GM18507 (cell line): ENCODE measurements at places on chromosomes 7 and 10.
A peak's percentile ranks its signal among the peaks of the same experiment; 100 is the strongest.

DNA sequence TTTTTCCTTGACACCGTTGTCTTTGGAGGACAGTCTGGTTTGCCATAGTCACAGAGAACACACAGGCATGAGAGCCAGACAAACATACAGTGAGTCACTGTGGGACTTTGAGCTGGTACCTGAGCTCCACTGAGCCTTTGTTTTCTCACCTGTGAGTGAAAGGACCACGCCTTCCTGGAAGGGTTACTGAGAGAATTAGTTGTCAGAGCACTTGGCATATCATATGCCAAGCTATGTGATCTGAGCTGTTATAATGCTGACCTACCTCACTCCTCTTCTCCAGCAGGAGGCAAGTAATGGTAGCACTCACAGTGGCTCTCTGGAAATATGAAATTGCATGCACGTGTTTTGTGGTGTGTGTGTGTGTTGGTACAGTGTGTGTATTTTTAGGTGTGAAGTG is 59.7 kb downstream of the CXCL12 start:
- DNase-seq: no peak

- no peak for DNase-seq
Measured at GRCh38 chr7:28272461-28272877, 91.9 kb upstream of the JAZF1 start.

GRCh38 chr10:97196223-97197029 is 10.7 kb upstream of the SLIT1 start:
- peak; percentile 49 for DNase-seq

DNA sequence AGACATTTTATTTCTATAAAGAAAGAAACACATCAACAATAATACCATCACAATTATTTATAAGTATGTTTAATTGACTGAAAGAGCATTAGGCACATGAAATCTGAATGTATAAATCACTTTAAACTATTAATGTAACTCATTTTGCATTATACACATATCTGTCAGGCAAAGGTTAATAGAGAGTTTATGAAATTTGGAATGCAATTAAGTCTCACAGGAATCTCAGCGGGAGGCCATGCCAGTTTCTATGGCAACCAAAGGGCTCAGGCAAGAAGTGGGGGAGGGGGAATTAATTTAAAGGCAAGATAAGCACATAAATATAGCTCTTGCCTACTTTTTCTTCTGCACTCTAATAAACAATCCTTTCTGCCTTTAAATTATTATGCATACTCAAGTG is 152.6 kb downstream of the SLC16A9 start:
- DNase-seq: no peak

GRCh38 chr7:45342236-45342635 is 184.6 kb downstream of the RAMP3 start:
- DNase-seq: no peak

DNA sequence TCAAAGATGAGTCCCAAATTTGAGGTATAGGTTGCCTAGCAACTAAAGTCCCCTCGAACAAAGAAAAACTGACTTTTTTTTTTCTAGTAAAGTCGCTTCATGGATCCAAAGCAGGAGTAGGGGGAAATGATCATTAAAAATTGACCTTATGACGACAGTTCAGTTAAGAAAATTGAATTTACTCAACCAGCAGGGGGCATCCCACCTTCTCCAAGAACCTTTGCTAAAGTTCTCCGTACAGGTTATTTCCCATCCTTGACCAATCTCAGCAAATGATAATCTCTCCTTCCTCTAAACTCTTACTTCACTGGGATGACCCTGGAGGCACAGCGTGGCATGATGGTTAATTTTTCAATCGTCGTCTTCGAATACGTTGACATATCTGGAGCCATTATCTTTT is 228.3 kb downstream of the CALN1 start:
- DNase-seq: no peak
